ENCODE measurements at places on chromosomes 4 and X. TPM values are rescaled to one million over a fixed set of nuclear protein-coding genes. Genes with fewer than 3 reads are reported as not detected.
A peak's percentile ranks its signal among the peaks of the same experiment; 100 is the strongest.

Gene HSFX3
- not detected for total RNA-seq

- H3K4me3 ChIP-seq: no peak overlapping the region
- H3K27me3 ChIP-seq: no peaks in the 10 kb centered on the region
- H3K4me1 ChIP-seq: no peaks in the 10 kb centered on the region
- DNase-seq: no peak
These were observed 22.3 kb upstream of the HOPX start for GRCh38 chr4:56703378-56703777.

GRCh38 chr4:3451956-3452355, 10.2 kb downstream of the HGFAC start:
- H3K4me3 ChIP-seq: no peak overlapping the region
- H3K27me3 ChIP-seq: no peaks in the 10 kb centered on the region
- peaks cover 9% of the 10 kb centered on the region for H3K4me1 ChIP-seq
- H3K36me3 ChIP-seq: no peaks in the 10 kb centered on the region

Gene SMARCA1
- 104 TPM for total RNA-seq

GRCh38 chrX:69815063-69815462, 199.2 kb downstream of the EDA start:
- no peak for DNase-seq
- no peak overlapping the region for H3K27ac ChIP-seq
- H3K36me3 ChIP-seq: no peaks in the 10 kb centered on the region
- H3K4me1 ChIP-seq: no peaks in the 10 kb centered on the region
- no peaks in the 10 kb centered on the region for H3K27me3 ChIP-seq

DNA sequence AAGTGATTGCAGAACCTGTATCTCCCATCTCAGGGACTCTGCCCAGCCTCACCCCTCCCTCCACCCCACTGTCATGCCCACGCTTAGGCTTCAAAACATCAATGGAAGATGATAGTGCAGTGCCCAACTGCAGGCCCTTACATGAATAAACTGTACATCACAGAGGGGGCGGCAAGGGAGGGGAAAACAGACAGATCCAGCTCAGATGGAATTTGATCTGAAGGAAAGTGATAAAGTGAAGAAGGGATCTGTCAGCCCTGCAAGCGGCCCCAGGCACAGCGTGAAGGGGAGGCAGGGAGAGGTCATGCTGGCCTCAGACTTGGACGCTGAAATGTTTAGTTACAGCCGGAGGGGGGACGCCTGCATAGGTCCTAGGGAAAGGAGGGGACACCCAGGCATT, 38.5 kb downstream of the GYG2 start:
- no peaks in the 10 kb centered on the region for H3K4me1 ChIP-seq
- H3K27me3 ChIP-seq: no peaks in the 10 kb centered on the region
- no peak overlapping the region for H3K27ac ChIP-seq
- H3K4me3 ChIP-seq: no peak overlapping the region

Gene SPANXN4
- not detected for total RNA-seq

GRCh38 chr4:7238300-7238960, 46.1 kb downstream of the SORCS2 start:
- H3K4me1 ChIP-seq: no peaks in the 10 kb centered on the region
- no peak overlapping the region for H3K27ac ChIP-seq
- H3K27me3 ChIP-seq: no peaks in the 10 kb centered on the region
- H3K36me3 ChIP-seq: no peaks in the 10 kb centered on the region

DNA sequence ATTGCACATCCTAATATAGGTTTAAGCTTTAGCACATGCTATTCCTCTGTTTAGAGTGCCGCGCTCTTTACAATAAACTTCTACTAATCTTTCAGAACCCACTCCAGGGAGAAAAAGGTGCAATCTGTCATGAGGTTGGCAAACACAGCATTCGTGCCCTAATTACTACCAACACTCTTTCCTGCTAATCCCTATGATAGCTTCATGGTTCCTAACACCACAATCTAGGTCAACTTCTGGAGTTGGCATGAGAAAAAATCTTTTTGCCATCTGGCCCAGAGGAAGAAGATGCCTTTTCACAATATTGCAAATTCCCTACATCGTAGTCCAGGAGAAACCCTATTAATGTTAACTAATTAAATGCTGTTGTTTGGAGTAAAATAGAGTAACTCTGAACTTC, 39.6 kb downstream of the TMA16 start:
- H3K27ac ChIP-seq: no peak overlapping the region
- H3K4me1 ChIP-seq: no peaks in the 10 kb centered on the region
- no peak overlapping the region for H3K4me3 ChIP-seq
- DNase-seq: no peak

DNA sequence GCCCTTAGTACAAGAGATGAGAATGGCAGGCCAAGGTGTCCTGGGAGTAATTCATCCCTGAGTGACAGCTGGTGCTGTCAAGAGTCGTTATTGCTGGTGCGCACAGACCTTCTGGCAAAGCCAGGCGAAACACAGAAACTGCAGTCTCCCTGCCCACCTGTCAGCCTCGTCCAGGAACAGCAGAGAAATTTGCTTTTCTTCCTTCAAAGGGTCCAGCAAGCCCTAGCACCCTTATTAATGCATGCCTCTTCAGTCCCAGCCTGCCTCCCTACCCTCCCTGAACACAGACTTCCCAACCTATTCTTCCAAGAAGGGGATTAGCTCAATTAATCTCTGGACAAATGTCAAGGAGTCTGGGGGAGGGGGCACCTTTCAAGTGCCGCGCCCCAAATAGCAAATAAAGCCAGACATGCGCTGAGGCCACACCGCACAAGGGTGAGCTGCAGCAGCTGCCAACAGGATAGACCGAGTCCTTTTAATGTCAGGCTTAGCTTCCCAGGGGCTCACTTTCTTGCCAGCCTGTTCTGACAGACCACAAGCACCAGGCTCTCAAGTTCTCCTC, 250.7 kb upstream of the RASGEF1B start:
- DNase-seq: no peak
- H3K27ac ChIP-seq: no peak overlapping the region
- H3K4me1 ChIP-seq: no peaks in the 10 kb centered on the region
- H3K36me3 ChIP-seq: no peaks in the 10 kb centered on the region
- no peak overlapping the region for H3K4me3 ChIP-seq
- no peaks in the 10 kb centered on the region for H3K27me3 ChIP-seq

GRCh38 chr4:6198768-6199421, 1.5 kb downstream of the JAKMIP1 start:
- no peak overlapping the region for H3K27ac ChIP-seq
- H3K4me1 ChIP-seq: peaks cover 3% of the 10 kb centered on the region
- H3K27me3 ChIP-seq: peaks cover 21% of the 10 kb centered on the region
- peak; percentile 10 for DNase-seq
- H3K36me3 ChIP-seq: no peaks in the 10 kb centered on the region

Gene P2RY10
- total RNA-seq: not detected

DNA sequence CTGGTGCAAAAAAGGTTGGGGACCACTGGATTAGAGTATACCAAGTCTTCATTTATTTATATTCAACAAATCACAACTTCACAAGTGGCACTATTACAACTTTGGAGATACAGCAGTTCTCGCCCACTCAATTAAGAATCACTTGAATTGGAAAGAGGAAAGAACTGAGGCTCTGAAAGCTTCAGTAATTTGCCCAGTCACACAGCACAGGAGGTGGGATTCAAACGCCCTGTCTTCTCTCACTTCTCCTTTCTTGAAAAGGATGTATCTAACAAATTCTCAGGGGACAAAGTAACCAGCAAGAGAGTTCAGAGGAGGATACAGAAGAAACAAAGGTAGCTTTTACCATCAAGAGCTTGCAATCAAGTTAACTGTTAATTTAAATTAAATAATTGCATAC, 12.4 kb downstream of the SMIM14 start:
- no peak overlapping the region for H3K4me3 ChIP-seq
- DNase-seq: no peak
- no peaks in the 10 kb centered on the region for H3K36me3 ChIP-seq
- H3K27me3 ChIP-seq: no peaks in the 10 kb centered on the region
- H3K27ac ChIP-seq: no peak overlapping the region

DNA sequence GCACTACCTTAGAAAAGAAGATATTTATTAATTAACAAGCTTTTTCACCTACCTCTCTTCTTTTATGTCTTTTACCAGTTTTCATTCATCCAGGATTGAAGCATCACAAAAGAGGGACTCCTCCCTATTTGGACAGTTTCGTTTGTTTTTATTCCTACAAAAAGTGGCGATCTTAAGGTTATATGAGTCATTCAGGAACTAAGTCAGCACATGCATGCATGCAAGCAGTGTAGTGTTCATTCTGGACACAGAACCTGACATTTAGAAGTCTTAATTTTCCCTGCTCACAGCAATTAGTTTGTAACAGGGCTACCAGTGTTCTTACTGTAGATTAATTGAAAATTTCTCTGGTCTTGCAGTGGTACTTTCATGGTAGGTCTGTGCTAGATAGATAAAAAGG, 47.9 kb upstream of the QRFPR start:
- H3K27me3 ChIP-seq: no peaks in the 10 kb centered on the region
- peak; percentile 11 for DNase-seq
- H3K4me1 ChIP-seq: peaks cover 3% of the 10 kb centered on the region
- no peak overlapping the region for H3K4me3 ChIP-seq

DNA sequence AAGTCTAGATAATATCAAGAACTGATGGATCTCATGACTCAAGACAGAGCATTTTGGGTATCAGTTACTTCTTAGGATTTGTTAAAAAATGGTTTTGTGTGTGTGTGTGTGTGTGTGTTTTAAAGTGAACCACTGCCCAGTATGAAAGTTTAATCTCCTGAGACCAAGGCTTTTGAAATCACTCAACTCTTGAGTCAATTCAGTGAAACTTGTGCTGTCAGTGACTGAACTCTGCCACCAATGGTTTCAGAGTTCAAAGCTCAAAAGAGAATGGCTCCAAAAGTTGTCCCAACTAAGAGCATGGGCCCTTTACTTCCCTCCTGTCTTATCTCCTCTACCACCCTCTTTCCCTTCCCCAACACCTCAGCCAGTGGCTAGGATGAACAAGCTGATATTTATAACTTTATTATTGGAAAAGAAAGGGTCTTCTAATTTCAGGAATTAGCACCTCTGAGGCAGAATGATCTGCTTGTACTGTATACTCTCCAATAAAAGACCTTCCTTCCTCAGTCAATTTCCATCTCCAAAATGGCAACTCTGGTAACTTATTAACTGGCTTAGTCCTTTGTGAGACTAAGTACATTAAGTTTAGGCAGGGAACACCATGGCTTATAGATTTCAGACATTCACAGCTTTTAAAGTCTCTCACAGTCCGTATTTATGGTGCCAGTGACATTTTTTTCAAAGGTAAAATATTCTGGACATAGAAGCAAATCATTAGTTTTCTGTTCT, 152.2 kb downstream of the REPS2 start:
- DNase-seq: no peak
- H3K4me3 ChIP-seq: no peak overlapping the region
- no peaks in the 10 kb centered on the region for H3K4me1 ChIP-seq
- no peaks in the 10 kb centered on the region for H3K36me3 ChIP-seq

DNA sequence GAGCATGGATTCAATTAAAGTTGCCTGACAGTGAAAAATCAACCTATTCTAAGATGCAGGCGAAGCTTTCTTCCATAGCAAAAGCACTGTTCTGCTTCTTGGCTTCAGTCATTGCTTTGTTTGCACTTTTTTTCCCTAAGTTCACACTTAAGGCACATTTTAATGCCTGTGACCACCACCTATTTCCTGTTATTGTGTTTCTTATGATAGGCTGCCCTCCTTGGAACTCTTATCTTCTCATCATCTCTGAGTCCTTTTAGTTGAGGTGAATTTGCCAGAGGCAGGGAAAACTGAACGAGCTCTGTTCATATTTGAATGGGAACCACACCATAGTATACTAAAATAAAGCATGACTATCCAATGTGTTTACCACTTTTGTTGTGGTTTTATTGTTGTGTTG, 119.8 kb downstream of the SPCS3 start:
- DNase-seq: no peak
- H3K4me1 ChIP-seq: peaks cover 38% of the 10 kb centered on the region
- H3K4me3 ChIP-seq: no peak overlapping the region
- no peak overlapping the region for H3K27ac ChIP-seq

DNA sequence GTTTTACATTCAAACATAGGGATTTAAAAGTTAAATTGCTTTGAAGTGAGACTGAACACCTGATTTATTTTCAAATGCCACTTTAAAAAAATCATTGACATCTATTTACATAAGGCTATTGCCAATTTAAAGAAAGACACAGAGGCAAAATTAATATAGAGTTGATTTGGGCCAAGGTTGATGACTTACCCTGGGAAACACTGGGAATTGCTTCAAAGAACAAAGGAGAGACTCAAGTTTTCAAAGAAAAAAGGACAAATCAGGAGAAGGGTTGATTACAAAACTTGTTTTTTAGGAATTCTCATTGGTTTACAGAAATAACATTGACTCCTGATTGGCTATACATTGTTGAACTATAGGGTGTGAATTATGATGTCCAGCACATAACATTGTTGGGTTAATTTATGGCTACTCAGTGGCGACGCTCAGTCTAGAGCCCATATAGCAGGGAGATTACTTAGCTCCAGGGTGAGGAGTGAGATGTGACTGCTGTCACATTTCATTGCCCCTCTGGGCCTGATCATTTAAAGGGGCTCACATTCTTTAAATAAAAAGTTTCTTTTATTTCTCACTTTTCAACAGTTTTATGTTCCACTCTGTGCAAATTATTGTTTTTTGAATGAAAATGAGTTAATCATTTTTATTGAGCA, 184.6 kb downstream of the SPATA18 start:
- H3K4me1 ChIP-seq: no peaks in the 10 kb centered on the region
- no peak for DNase-seq

Gene ERCC6L
- 0.55 TPM for total RNA-seq

DNA sequence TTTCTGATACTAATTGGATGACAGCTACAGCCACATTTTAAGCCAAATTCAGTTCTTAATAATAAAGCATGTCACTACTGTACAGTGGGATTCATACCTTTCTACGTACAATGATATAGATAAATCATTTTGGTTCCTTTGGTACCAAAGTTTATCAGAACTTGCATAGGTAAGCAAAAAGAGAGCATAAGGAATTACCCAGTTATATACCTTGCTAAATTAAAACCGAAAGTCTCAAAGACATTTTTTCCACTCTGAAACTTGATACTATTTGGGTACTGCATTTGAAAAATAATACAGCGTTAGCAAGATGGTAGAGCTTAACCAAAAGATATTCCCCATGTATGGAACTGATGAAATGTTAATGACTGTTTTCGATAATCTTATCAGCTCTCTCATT, 400.9 kb upstream of the ADGRL3 start:
- no peaks in the 10 kb centered on the region for H3K4me1 ChIP-seq
- no peaks in the 10 kb centered on the region for H3K27me3 ChIP-seq
- no peak overlapping the region for H3K27ac ChIP-seq
- no peak for DNase-seq
- no peak overlapping the region for H3K4me3 ChIP-seq
- H3K36me3 ChIP-seq: no peaks in the 10 kb centered on the region

DNA sequence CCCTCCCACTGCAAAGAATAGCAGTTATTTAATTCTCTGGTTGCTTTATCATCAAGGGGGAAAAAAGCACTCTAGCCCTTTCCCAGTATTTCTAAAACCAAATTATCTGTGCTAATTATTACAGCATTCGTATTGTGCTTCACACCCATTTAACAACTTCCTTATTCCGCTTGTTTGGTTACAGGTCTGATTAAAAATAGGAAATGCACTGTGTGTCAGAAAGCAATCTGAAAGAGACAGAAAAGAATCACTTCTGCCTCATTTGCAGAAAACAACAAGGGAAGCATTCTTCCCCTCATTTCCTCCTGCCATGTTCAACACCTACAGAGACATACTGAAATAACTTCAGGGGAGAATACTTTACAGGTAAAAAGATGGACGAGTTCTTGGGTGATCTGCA, 114.9 kb upstream of the MAP3K15 start:
- no peaks in the 10 kb centered on the region for H3K27me3 ChIP-seq
- H3K4me1 ChIP-seq: peaks cover 23% of the 10 kb centered on the region
- DNase-seq: no peak

Measured in astrocyte (in vitro differentiated cells and primary cell).